EH (cell line): ENCODE measurements at places on chromosomes 5 and 9.

GRCh38 chr5:36462295-36463021 is 143.9 kb upstream of the SLC1A3 start:
- DNase-seq: no peak

- DNase-seq: no peak
These were observed 91.3 kb downstream of the DPYSL3 start for GRCh38 chr5:147418613-147419012.

DNA sequence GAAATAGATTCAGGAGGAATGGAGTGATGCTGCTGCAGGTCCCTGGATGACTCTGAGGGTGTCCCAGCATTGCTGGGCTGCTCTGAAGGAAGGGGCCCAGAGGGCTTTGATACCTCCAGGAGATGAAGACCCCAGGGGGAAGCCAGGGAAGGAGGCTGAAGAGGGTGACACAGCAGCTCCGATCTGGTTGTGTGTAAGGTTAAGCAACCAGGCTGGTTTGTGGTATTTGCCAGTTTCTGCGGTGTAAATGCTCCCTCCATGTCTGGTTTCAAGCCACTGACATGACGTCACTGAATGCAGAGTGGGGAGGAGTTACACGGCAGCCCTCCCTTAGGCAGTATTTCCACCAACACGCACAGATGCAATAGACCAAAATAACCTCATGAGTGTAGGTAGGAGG is 40.0 kb upstream of the ORM1 start:
- DNase-seq: peak; percentile 95

DNA sequence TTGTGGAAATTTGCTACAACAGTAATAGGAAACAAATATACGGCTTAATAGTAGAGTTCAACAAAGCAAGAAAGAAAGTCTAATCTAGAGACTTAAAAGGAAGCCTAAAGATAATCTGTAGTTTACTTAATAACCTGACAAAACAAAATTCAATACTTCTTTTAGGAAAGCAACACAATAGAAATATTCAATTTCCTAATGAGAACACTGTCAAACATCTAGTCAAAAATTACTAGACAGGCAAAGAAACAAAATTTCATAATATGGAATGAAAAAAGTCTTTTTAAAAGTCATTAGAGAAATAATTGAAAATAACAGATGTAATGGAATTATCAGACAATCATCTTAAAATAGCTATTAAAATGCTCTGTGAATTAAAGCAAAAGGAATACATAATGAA is 692.5 kb upstream of the ADAMTS16 start:
- DNase-seq: no peak

- DNase-seq: no peak
These were observed 545 bp downstream of the HMGCS1 start for GRCh38 chr5:43312699-43313034.

DNA sequence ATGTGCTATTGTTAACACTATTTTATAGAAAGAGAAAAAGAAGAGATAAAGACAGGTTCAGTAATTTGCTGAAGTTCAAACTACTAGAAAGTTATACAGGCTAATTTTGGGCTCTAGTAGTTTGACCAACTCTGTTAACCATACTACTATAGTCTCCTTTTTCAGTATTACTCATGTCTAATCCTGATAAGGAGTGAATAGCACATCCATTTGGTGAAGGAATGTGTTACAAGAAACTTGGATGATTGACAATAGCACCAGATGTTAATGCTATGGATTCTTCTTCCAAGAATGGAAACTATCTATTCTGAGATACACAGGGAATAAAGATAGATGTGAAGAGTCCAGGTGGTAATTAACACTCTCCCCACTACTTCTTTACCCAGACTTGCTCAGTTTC is 677.3 kb downstream of the PRELID2 start:
- peak; percentile 58 for DNase-seq

DNA sequence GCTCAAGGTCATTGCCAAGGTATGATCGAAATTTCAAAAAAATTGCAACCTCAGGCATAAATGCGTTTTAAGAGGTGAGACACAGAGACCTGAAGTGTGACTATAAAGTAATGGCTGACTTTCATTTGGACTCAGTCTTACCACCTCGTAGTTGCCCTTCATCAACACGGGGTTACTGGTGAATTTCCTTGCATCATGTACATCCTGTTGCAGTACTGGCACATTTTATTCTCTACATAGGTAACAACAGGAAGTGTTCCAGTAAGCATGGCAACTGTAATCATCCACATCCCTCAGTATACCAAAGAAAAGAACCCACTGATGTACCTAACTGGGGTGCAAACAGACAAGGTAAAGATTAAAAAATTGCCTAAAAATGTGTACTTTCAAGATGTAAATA is 29.3 kb downstream of the MOCS2 start:
- DNase-seq: no peak

GRCh38 chr9:76114144-76114543 is 223.7 kb downstream of the PCSK5 start:
- DNase-seq: no peak

DNA sequence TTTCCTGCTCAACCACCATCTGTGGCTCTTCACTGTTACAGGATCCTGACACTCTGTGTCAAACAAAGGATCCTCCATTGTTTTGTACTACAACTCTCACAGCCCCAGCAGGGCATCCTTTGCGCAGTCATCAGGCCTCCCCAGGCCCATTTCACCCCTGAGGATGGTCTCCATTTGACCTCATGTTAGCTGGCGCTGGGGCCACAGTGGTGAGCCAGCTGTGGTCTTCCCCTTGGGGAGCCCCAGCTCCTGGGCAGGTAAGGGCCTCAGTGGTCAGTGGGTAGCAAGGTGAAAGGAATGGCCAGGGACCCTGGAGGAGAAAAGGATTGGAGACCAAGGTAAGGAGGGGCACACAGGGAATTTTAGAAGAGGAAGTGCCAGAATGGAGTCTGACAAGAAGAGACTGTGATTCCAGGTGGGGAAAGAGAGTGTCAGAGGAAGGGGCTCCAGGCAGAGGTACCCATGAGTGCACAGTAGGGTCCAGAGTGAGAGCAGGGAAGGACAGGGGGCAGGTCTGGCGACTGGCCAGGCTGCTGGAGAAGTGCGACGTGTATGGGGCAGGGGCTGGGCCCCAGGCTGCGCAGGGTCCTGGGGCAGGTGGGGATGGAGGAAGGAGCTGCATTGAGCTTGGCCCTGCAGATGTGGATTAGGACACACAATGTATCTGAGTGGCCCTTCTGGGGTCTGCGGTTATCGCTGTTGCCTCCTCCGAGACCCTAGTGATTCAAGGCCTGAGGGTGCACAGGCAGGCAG is 109.9 kb downstream of the PHF2 start:
- no peak for DNase-seq

DNA sequence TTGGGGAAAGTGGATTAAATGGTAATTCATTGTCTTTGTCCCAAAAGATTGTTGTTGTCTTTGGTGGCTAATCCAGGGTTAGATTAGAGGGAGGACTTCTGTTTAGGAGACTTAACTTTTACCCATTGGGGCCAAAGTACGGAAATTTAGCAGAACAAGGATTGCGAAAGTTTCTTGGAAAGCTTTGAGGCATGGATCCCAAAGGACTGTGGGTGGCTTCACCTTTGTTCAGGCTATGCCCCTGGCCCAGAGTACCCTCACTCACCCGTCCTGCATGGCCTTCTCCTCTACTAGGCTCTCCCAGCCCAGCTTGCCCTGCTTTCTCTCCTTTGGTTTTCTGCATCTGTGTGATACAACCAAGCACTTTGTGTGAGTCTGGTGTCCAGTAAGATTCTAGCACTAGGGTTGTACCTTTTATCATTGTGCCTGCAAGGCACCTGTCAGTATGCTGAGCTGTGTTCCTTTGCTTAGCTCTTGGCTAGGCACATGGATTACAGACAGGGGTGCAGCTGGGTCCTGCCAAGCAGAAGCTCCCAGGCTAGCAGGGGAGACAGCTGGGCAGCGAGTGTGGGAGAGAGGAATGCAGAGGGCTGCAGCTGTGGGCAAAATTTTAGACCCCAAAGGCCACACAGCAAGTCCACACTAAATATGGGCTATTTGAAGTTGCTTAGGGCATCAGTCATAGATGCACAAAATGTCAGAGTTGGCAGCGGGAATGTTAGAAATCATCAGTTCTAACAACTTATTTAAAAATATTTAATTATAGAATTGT is 3.2 kb downstream of the PPARGC1B start:
- DNase-seq: no peak
